ENCODE measurements at places on chromosomes 12 and 14.

- DNase-seq: peak; percentile 11
Measured at GRCh38 chr12:21607701-21608100, 3.1 kb upstream of the GYS2 start.

DNA sequence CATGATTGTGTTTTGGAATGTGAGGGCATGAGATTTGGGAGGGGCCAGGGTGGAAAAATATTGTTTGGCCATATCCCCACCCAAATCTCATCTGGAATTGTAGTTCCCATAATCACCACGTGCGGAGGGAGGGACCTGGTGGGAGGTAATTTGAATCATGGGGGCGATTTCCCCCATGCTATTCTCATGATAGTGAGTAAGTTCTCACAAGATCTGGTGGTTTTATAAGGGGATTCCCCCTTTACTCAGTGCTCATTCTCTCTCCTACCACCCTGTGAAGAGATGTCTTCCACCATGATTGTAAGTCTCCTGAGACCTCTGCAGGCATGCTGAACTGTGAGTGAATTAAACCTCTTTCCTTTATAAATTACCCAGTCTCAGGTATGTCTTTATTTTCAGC lies 15.7 kb downstream of the OR10P1 start:
- DNase-seq: no peak

DNA sequence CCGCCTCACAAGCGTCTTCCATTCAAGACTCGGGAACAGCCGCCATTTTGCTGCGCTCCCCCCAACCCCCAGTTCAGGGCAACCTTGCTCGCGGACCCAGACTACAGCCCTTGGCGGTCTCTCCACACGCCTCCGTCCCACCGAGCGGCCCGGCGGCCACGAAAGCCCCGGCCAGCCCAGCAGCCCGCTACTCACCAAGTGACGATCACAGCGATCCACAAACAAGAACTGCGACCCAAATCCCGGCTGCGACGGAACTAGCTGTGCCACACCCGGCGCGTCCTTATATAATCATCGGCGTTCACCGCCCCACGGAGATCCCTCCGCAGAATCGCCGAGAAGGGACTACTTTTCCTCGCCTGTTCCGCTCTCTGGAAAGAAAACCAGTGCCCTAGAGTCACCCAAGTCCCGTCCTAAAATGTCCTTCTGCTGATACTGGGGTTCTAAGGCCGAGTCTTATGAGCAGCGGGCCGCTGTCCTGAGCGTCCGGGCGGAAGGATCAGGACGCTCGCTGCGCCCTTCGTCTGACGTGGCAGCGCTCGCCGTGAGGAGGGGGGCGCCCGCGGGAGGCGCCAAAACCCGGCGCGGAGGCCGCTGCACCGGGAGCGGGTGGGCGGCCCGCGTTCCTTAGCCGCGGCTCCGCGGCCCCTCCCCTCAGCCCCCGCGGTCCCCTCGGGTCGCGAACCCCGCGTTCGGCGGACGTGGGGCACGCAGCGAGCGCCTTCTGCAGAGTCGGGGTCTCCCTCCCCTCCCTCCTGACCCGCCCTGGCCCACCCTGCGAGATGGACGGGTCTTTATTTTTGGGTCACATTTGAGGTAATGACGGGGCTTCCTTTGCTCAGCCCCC lies at the start of gene UBC:
TSS of gene UBC (minus strand) at position 259 of the 847 bp plus-strand sequence. CDS start 879 bp downstream, outside the sequence.
- DNase-seq: peak; percentile 81

GRCh38 chr12:52920937-52921336 lies 16.1 kb upstream of the KRT8 start:
- no peak for DNase-seq

Measured in astrocyte of the cerebellum (primary cell).